Neural crest cell (in vitro differentiated cells): ENCODE measurements at places on chromosomes 12 and 14. TPM values are rescaled to one million over a fixed set of nuclear protein-coding genes. Genes with fewer than 3 reads are reported as not detected.

The MLH3 gene
- total RNA-seq = 27.7 and 34.2 TPM in 2 replicates

The CPNE6 gene
- total RNA-seq = not detected in 2 replicates

The CHGA gene
- 3.0 and 4.3 TPM in 2 replicates for total RNA-seq

- no peaks in the 10 kb centered on the region for H3K27me3 ChIP-seq
- DNase-seq = no peak
- H3K4me1 ChIP-seq = peaks cover 5% of the 10 kb centered on the region
- H3K36me3 ChIP-seq = no peaks in the 10 kb centered on the region
- H3K27ac ChIP-seq = no peak overlapping the region
Measured at GRCh38 chr12:77686760-77687159, 143.9 kb upstream of the NAV3 start.

DNA sequence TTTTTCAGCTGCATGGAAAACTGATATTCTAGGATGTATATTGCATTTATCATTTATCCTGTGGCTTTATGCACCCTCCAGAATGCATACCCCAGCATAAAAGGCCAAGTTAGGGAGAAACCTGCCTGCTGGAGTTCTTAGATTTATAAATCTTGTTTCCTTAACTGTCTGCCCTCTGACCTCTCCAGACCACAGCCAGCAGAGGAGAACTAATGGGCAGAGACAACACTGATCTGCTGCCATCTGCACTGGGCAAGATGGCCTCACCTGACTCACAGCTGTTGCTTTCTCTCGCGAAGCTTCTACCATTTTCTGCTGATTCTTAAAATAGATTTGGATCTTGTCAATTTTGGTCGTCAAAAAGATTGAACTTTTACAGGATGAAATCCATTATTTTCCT, 65.8 kb downstream of the PPP2R5C start:
- peaks cover 4% of the 10 kb centered on the region for H3K4me1 ChIP-seq
- no peak for DNase-seq
- H3K27me3 ChIP-seq = no peaks in the 10 kb centered on the region
- no peak overlapping the region for H3K4me3 ChIP-seq

- H3K4me3 ChIP-seq = no peak overlapping the region
- no peaks in the 10 kb centered on the region for H3K27me3 ChIP-seq
- H3K36me3 ChIP-seq = peaks cover 3% of the 10 kb centered on the region
- DNase-seq = no peak
Measured at GRCh38 chr14:69719501-69719951, 47.4 kb upstream of the SRSF5 start.

GRCh38 chr14:26593357-26593756, 4.5 kb downstream of the NOVA1 start:
- peaks cover 2% of the 10 kb centered on the region for H3K27me3 ChIP-seq
- H3K4me1 ChIP-seq = peaks cover 54% of the 10 kb centered on the region
- no peak for DNase-seq
- no peak overlapping the region for H3K27ac ChIP-seq

GRCh38 chr12:106739815-106740530, 34.5 kb upstream of the RIC8B start:
- peaks cover 12% of the 10 kb centered on the region for H3K36me3 ChIP-seq
- DNase-seq = no peak
- peak overlapping the region; percentile 14 for H3K4me3 ChIP-seq
- H3K27me3 ChIP-seq = no peaks in the 10 kb centered on the region
- H3K27ac ChIP-seq = peak overlapping the region; percentile 15
- H3K4me1 ChIP-seq = peaks cover 80% of the 10 kb centered on the region

DNA sequence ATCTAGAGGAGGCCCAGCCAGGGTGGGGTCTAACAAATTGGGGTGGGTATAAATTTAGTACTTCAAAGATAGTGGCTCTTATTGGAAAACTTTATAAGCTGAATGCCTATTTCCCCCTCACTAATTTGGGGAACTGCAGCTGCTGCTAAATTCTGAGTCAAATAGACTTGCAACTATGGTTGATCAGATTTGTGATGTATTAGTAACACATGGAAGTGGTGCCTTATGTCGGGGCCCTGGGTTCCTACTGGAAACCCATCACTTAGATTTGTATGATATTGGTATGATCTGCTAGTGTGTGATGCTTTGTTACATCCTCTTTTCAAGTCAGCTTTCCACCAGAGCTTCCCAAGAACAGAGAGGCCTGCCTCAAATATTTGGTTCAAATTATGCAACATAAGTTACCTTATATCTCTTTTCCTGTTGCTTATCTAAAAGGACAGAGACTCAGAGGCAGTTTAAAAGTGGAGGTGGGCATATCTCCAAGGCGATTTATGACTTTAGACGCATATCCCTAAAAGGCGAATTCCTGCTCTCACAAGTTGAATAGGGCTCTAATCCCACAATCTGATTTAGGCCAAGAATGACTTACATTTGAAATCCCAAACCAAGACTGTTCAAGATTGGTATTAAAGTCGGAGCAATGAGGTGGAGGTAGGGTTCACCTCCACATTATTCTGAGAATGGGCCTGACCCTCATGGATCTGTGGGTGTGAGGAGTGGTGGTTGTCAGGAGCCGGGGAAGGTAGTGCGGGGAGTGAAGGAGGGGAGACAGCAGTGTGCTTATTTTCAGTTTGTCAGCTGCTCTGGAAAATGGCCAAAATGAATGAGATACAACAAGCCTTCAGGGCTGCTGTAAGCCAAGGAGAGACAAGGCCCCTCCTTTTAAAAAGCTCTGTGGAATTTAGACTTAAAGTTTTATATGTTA, 425.8 kb downstream of the RAD51B start:
- no peak overlapping the region for H3K4me3 ChIP-seq
- H3K4me1 ChIP-seq = peaks cover 80% of the 10 kb centered on the region
- H3K27me3 ChIP-seq = no peaks in the 10 kb centered on the region
- DNase-seq = no peak
- no peaks in the 10 kb centered on the region for H3K36me3 ChIP-seq
- H3K27ac ChIP-seq = peak overlapping the region; percentile 92

DNA sequence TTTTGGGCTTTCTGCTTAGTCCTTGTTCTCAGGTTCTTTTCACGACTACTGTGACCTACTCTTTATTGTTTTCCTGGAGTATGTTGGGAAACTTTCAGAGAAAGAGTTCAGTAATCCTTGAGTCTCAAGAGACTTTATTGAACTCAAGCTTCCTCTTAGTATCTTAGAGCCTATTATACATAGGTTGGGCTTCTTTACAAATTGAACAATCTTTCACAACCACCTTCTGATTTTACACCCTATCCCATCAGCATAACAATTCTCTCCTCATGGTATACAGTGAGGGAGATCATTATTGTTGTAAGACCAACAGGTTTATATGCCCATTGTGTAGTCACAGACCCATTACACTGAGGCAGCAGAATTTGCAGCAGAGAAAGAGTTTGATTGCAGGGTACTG, 193.2 kb upstream of the IGF1 start:
- no peaks in the 10 kb centered on the region for H3K27me3 ChIP-seq
- H3K4me3 ChIP-seq = no peak overlapping the region
- H3K27ac ChIP-seq = no peak overlapping the region
- no peak for DNase-seq

DNA sequence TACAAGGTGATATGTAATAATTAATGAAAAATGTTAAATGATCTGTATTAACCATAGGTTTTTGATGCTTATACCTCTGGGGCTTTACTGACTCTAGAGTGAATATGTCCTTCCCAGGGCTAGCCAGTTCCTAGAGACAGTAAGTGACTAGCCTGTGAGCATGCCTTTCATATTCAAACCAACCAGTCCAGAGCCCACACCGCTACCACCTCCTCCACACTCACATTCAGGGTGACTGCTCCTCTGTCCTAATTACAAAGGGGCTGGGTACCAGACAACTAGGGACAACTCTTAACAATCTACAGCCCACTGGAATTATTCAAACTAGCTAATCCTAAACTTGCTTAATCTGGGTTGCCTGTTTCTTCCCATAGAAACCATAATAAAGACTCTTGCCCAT, 49.0 kb downstream of the RALGAPA1 start:
- no peaks in the 10 kb centered on the region for H3K27me3 ChIP-seq
- no peaks in the 10 kb centered on the region for H3K4me1 ChIP-seq
- no peak for DNase-seq

GRCh38 chr14:60094306-60094897, 2.7 kb downstream of the PCNX4 start:
- H3K4me1 ChIP-seq = peaks cover 51% of the 10 kb centered on the region
- peak overlapping the region; percentile 24 for H3K27ac ChIP-seq
- H3K36me3 ChIP-seq = peaks cover 10% of the 10 kb centered on the region
- DNase-seq = no peak
- no peaks in the 10 kb centered on the region for H3K27me3 ChIP-seq
- H3K4me3 ChIP-seq = peak overlapping the region; percentile 97
